ENCODE measurements at places on chromosomes 3 and 15.

DNA sequence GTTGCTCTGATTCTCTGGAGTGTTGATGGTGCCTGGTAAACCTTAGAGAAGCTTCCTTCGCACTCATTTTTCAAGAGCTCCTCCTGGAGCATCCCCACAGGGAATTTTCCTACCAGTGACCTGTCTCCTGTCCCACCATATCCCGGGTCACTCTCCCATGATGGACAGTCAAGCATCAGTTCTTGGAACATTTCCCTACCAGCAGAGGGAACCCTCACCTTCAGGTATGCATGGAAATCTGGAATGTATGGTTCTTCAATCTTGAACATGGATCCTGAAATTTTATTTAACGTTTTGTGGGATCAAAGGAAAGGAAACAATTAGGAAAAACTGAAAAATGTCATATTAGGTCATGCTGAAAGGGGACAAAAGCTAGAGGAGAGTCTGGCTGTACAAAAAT lies 153.8 kb downstream of the SPATA16 start:
- no peak for DNase-seq

DNA sequence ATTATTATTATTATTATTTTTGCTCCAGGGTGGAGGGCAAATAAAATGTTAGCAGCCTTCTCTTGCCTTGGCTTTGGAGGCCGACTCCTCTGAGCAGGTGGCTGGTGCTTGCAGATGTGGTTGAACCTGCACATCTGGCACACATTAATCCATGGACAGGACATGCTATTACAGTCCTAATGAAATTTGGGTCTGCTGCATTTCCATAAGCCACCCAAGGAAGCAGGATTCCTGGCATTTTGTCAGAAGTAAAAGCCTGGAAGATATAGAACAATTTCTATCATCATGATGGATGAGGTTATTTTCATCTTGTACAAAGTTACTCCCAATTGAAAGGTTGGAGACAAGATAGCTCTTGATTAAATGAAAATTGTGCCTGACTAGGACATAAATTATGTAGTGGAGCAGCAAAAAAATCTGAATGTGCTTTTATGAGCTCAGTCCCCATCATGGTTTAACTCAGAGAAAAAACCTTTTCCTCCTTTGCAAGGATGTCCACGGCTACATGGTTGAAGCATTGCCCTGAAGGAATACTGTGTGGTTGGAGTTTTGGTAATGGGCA lies 130.9 kb upstream of the RGMA start:
- no peak for DNase-seq

GRCh38 chr15:60428935-60429334 lies 31.1 kb upstream of the ANXA2 start:
- DNase-seq = no peak

- DNase-seq = no peak
Observed at GRCh38 chr3:178714925-178715832, 178.9 kb downstream of the KCNMB2 start.
